ENCODE measurements at places on chromosomes 11 and 22.

GRCh38 chr11:36929401-36929800 lies 331.4 kb upstream of the RAG2 start:
- no peak for DNase-seq

DNA sequence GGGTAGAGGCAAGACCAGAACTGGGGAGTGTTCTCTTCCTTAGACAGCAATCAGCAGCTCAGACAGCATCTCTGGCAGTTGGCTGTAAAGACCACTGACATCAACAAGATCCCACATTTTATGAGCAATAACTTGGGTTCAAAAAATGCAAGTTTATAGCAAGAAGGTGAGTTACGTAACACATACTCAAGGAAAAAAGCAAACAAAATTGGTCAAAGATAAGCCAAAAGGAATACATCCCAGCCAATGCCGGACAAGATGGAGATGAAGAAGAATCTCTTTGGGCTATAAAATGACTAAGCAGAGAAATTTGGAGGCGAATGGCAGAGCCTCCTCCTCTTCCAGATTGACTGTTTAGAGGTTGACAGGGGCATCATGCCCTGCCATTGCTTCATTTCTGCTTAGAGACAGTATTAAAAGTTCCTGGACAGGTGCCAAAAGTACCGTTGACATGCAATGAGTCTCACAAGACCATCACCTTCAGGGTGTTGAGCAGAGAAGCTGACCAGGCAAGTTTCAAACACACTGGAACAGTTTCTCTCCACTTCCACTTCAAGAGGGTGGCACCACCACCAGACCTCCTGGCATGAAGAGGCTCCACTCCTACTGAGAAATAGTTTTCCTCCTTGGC lies 55.9 kb downstream of the ENDOD1 start:
- DNase-seq = no peak

DNA sequence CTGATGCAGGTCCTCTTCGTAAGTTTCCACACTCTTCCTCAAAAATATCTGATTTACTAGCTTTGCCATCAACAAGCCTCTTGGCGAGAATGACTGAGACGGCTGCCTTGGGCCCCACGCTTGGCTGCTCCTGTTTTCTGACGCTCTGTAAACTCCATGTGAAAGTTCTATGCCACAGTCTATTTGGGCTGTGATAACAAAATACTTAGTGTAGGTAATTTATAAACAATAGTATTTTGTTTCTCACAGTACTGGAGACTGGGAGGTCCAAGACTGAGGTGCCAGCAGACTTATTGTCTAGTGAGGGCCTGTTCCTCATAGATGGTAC lies 123.2 kb upstream of the SORL1-AS1 start:
- no peak for DNase-seq

DNA sequence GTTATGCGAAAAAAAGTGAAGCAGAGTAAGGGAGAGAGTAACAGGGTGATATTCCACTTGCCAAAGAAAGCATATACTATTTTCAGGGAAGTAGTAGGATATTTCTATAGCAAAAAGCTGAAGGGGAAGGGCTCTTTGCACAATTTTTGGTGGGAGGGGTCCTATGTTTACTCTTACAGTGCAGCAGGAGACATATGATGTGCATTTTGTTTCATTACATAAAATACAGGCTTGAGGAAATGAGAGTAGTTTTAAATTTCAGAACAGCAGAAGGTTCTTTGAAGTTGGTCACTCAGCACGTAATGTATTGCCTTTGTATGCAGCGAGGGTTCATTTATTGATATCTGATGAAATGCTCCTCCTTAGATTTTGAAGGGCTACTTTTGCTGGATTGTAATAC lies 3.1 kb upstream of the PIK3IP1 start:
- DNase-seq = no peak

DNA sequence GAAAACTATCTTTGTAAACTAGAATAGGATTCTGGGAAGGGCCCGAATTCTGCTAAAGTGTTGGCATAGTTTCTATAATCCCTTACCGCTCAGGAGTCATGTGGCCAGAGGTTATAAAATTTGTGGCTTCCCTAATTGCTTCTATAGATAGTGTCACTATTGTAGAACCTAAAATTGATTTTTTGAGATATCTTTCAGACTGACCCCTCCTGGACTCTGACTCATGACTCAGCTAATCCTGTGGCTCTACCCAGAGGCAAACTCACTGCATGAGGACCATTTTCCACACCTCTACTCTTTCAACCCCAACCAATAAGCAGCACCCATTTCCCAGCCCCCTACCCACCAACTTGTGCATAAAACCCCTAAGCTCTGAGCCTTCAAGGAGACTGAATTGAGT lies 61.8 kb upstream of the PRSS23 start:
- DNase-seq = no peak

DNA sequence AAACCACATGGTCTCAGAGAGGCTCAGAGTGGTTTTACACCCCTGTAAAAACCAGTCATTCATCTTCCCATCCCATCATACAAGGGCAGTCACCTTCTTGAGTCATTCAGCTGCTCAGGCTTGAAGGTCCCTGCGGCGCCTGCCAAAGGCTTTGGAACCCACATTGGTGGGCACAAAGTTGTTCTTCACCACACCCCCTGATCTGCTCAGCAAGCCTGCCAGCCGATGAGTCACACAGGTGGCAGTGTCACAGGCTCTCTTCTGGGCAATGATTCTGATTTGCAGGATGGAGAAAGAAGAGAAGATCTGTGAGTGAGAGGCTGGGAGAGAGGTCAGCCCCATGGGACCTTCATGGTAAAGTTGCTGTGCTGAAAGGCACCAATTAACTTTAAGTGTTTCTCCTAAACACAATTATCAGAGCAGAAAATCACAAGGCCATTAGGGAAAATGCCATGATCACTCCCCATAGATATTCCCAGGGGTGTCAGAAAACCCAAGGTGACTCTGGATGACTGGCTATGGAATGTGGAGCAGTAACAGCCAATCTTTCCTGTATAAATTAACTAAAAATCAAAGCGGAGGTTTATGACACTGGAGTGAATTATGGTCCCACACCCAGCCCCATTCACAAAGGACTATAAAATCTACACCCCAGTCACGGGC lies 4.4 kb downstream of the CALCA start:
- DNase-seq = no peak

- no peak for DNase-seq
Observed at GRCh38 chr11:78699609-78700135, 125.0 kb upstream of the NARS2 start.

DNA sequence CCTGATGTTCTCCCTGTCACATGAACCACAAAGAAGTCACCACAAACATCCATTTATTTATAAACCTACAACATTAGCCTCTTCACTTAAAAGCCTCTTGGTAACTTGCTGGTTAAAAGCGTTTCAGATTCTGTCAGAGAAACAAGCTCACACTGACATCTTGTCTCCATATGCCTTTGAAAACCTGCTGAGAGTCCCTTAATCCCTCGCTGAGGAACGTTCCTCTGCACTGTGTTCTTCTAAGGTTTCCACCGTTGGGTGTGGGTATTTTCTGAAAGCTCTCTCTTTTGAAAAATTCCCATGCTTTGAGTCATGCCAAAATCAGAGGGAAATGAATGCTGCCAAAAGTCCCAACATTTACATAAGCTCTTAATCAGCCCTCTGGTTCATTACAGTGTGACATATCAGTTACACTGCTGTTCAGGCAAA lies 149.8 kb downstream of the CCDC34 start:
- DNase-seq = no peak

GRCh38 chr11:70522593-70523311 lies 124.4 kb downstream of the CTTN start:
- DNase-seq = no peak

- no peak for DNase-seq
Observed at GRCh38 chr11:130909650-130910049, 6.6 kb downstream of the SNX19 start.

DNA sequence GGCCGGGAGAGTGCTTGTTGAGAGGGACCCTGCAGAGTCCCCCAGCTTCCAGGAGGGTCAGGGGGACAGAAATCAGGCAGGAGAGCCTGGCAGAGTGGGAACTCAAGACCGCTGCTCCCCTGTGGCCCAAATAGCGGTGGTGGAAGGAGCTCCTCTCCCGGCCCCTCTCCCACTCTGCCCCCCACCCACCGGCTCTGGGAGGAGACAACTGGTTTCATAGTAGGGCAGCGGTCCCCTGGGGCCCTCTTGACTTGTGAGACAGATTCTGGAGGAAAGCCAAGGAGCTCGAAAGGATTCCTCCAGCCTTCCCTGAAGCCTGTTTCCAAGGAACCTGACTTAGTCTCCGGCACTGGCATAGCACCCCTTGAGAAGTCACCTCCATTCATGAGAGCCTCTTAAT lies 10.1 kb downstream of the PKNOX2 start:
- no peak for DNase-seq

GRCh38 chr22:45598596-45599217 lies 72.9 kb upstream of the ATXN10 start:
- DNase-seq = no peak

- DNase-seq = no peak
Observed at GRCh38 chr11:68289456-68289855, 17.7 kb upstream of the C11orf24 start.

DNA sequence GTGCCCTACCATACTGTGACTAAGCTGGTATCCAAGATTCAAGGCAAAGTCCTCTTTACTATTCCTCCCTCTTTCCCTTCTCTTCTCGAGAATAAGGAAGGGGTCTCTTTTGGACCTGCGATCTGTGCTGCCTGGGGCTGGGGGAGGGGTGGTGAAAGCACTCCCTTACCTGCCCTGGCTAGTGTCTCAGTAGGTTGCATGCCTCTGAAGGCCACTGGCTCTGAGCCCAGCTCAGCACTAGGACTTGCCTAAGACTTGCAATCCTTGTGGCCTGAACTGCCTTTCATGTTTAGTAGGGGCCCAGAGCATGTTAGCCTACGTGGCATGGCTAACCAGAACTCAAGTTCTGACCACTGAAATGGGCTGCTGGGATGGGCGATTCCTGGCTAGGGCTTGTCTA lies 13.0 kb upstream of the REXO2 start:
- DNase-seq = peak; percentile 48

DNA sequence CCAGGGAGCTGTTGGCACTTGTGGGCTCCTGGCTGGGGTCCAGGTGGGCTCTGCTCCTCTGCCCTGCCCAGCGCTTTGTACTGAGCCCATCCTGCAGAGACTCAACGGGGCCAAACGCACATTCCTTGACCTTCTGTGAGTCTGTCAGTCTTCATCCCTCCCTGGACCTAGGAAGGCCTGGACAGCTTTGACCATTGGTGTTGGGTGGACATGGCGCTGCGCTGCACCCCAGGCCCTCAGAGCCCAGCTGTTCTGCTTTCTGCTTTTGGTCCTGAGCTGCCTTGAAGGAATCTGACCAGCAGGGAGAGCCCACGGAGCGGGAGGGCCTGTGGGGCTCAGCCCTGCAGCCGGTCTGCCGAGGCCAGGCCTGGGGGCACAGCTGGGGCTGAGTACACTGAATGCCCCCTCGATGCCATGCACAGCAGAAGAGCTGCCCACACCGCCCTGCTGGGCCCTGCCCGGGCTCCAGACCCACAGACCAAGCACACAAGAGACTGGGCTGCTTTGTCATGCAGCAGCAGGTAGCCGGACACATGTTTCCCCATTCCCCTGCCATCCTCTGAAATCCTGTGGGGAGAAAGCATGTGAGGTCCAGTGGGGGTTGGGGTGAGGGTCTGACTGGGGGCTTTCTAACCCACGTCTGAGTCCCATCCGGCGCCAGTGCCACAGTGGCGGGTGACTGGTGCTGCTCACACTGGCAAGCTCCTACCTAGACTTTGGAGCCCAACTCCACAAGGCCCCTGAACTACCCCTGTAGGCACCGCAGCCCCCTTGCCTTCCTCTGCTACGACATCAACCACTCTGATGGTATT lies 24.1 kb upstream of the CCDC188 start:
- DNase-seq = no peak

DNA sequence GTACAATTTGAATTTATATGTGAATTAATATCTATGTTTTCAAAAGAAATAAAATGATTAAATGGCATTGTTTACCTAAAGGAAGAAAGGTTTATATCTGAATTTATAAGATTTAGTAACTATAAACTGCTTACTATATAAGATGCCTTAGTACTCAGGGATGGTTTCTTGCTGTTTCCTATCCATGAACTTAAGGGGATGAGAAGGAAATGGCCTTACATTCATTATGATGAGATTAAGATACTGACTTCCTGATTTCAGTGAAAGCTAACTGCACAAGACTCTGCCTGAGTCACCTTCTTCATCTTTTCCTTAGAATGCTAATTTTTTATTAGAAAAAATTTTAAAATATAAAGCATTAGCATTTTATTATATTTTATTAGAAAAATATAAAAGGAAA lies 606.3 kb upstream of the ARHGAP42 start:
- no peak for DNase-seq

- no peak for DNase-seq
Observed at GRCh38 chr11:16862726-16863125, 124.3 kb downstream of the C11orf58 start.

- no peak for DNase-seq
Observed at GRCh38 chr22:48705917-48706605, 1121.6 kb downstream of the BRD1 start.

- no peak for DNase-seq
Observed at GRCh38 chr11:1630271-1630670, 696 bp downstream of the KRTAP5-5 start.

- DNase-seq = no peak
Observed at GRCh38 chr11:17298302-17298701, 21.8 kb downstream of the NUCB2 start.

DNA sequence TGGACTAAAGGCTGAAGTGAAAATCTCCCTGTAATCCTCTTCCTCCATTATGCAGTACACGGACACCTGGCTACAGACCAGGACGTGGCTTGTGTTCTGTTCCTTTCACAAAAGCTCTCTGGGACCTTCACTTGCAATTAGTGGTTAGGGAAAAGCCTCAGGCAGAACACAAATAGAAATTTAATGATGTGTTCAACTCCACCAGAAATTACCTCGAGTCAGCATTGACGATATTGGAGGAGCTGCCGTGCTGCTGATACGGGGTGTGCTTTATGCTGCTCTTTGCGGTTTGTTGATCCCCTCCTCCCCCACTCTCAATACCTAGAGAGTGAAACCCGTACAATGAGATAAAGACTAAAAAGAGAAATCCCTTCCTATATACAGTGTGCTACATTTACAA lies 48.9 kb downstream of the POLD3 start:
- no peak for DNase-seq

DNA sequence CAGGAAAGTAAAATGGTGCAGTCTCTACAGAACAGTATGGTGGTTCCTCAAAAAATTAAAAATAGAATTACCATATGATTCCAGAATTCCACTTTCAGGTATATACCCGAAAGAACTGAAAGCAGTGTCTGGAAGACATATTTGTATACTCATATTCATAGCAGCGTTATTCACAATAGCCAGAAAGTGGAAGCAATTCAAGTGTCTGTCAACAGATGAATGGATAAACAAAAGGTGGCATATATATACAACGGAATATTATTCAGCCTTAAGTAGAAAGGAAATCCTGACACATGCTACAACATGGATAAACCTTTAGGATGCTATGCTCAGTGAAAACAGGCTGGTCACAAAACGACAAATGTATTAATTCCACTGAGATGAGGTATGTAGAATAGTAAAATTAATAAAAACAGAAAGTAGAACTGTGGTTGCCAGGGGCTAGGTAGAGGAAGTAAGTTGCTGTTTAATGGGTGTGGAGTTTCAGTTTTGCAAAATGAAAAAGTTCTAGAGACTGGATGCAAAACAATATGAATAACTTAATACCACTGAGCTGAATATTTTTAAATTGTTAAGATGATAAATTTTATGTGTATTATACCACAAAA lies 14.5 kb downstream of the SAA1 start:
- no peak for DNase-seq

Measured in left lobe of liver (tissue), 2 donors.